ENCODE measurements at places on chromosomes 7 and 10. TPM values are rescaled to one million over a fixed set of nuclear protein-coding genes. Genes with fewer than 3 reads are reported as not detected.

GRCh38 chr10:9331583-9332008 lies 1277.1 kb downstream of the GATA3 start:
- H3K36me3 ChIP-seq, result no peaks in the 10 kb centered on the region
- no peaks in the 10 kb centered on the region for H3K4me1 ChIP-seq
- H3K27me3 ChIP-seq, result peaks cover 6% of the 10 kb centered on the region
- DNase-seq, result no peak

- H3K4me1 ChIP-seq, result peaks cover 46% of the 10 kb centered on the region
- H3K27me3 ChIP-seq, result no peaks in the 10 kb centered on the region
- H3K36me3 ChIP-seq, result peaks cover 39% of the 10 kb centered on the region
These were observed 482 bp upstream of the ACTR3C start for GRCh38 chr7:150323682-150324372.

The CPN1 gene
- not detected for total RNA-seq

The TMEM229A gene
- not detected for total RNA-seq

DNA sequence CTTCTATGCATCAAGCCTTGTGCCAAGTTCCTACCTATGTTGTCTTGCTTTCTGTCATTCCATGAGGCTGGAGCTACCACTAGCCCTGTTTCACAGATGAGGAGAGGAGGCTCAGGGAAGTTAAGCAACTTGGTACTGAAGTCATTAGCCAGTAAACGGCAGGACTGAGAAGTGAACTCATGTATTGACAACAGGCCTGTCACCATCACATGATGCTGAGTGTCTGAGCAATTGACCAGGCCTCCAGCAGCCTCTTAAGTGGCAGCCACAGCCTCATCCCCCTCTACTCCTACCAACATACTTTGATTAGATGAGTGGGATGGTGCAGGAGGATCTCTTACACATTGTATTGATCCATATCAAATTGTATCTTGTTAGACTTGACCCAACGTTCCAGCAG lies 317.6 kb downstream of the GRID1 start:
- no peak overlapping the region for H3K4me3 ChIP-seq
- H3K4me1 ChIP-seq, result peaks cover 17% of the 10 kb centered on the region
- H3K36me3 ChIP-seq, result no peaks in the 10 kb centered on the region
- peaks cover 18% of the 10 kb centered on the region for H3K27me3 ChIP-seq

All from activated naive CD4-positive, alpha-beta T cell treated with anti-CD3 and anti-CD28 coated beads for 36 hours (primary cell).